ENCODE measurements at places on chromosomes 4 and X. TPM values are rescaled to one million over a fixed set of nuclear protein-coding genes. Genes with fewer than 3 reads are reported as not detected.

DNA sequence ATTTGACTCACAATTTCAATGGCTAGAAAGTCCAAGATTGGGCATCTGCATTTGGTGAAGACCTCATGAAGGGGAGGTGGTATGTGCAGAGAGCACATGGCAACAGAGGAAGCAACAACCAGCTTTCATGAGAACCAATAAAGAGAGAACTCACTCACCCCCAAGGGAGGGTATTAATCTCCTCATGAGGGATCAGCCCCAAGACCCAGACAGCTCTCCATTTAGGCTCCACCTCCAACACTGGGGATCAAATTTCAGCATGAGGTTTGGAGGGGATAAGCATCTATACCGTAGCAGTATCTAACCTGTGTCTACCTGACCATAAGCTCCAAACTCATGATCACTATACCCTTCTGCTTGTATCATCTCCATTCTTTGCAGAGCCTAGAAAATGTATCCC is 9.3 kb upstream of the TBC1D19 start:
- no peak for DNase-seq

GRCh38 chr4:86670298-86670697 is 76.2 kb downstream of the PTPN13 start:
- DNase-seq: no peak

DNA sequence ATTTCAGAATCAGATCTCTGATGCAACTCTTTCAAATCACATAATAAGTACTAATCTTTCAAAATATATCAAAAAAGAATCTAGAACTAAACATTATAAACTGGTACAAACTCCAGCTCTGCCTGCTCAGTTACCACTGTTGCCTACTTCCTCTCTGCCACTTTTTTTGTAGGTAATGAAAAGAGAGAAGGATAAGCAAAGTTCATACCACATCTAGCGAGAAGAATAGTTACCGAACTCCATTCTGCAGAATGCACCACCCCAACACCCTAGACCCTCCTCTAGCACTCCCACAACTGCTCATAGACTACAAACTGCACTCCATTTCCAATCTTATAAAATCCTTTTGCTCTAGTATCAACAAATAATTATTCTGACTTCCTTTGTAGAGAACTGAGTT is 19.7 kb upstream of the LRBA start:
- DNase-seq: no peak

DNA sequence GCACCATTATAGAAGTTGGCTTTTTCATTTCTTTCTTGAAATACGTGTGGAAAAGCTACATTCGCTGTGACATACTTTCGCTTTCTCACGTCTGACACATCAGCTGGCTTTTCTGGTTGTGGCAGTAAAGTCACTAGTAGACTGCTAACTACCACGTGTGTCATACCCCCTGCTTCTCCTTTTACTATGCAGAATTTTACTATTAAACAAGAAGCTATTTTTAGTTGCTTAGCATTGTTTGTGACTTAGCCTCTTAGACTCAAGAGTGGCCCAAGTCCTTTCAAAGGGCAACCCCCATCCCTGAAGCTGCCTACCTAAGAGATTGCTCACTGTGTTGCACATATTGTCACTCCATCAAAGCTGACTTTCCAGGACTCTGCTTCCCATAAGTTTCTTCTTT is 2.1 kb upstream of the IL2 start:
- no peak for DNase-seq

ADH1C gene
- 40.5 TPM for polyA plus RNA-seq

MAGEA1 gene
- not detected for polyA plus RNA-seq

GRCh38 chrX:102546828-102547493 is 30.4 kb upstream of the TMSB15A start:
- no peak for DNase-seq

DNA sequence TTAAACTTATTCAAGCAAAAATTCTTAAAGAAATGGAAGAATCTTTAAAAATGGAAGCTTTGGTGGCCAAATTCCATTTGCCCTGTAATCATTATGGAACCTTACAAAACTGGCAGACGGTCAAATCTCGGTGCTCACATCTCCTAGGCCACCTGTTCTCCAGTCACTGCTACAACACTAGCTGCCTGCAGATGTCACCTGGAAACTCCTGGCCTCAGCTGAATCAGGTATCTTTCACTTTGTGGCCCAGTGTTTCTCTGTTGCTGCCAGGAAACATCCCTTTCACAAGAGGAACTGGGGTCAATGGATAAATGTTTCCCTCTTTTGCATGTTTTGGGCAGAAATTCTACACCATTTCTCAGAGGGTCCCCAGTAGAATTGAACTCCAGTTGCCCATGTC is 4.2 kb upstream of the CXCL3 start:
- DNase-seq: peak; percentile 58

- DNase-seq: no peak
Observed at GRCh38 chr4:124867536-124867935, 155.0 kb upstream of the ANKRD50 start.

PABPC1L2A gene
- 0.06 TPM for polyA plus RNA-seq

DNA sequence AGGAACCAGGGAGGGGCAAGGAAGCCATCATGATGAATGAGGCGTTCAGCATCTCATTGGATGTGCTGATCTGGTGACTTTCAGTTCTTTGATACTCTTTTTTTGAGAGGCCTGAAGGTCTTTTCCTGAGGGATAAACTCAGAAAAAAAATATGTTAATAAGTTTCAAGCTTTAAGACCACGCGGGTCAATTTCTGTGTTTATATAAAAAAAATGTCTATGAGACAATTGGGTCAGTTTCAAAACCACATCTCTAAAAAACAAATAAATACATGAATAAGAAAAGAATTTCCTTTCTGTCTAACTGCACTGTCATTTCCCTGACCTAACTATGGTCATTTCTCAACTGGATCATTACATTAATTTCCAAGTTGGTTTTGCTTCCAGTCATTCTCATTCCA is 62.6 kb downstream of the TRIML1 start:
- no peak for DNase-seq

GRCh38 chrX:153244767-153245166 is 65.7 kb downstream of the MAGEA1 start:
- no peak for DNase-seq

FSTL5 gene
- polyA plus RNA-seq: 7.0 TPM

CT55 gene
- polyA plus RNA-seq: 0.06 TPM

DNA sequence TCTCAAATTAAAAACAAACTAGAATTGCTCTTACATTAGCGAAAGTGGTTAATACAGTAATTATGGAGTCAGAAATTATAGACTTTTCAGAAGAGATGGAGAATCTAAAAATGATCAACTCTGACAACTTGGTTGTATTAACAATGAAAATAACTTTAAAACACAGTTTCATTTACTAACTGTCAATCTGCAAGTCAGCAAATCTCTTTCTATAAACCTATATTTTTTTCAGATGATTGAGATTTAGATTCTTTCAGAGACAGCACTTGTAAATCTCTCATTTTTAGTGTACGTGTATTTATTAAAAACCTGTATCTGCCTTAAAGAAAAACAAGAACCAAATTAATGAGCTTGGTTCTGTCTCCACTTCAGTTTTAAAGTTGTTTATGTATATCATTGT is 311.4 kb downstream of the EPHA5 start:
- DNase-seq: no peak

- no peak for DNase-seq
Observed at GRCh38 chr4:182862921-182863320, 54.3 kb downstream of the DCTD start.

FGG gene
- 40.5 TPM for polyA plus RNA-seq

SMIM10 gene
- 2.8 TPM for polyA plus RNA-seq

ZBED1 gene
- polyA plus RNA-seq: 35.9 TPM

DNA sequence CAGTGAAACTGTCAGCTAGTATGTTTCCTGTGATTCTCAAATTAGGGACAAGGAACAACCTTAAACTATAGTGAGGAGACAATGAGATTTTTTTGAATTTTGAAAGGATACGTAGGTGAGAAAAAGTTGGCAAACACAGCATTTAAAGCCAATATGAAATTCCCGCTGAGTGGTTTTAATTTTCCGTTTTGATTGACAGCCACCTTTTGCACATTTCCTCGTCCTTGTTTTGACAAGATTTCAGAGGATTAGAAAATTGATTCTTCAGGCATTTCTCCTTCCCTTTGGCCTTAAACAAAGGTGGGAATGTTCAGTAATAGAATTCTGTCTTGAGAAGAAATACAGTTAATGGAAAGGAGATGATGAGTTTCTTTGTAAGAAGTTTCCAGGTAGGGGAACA is 52.2 kb downstream of the RAPGEF2 start:
- no peak for DNase-seq

SLC10A6 gene
- polyA plus RNA-seq: 0.16 TPM

SEPSECS gene
- polyA plus RNA-seq: 18.6 TPM

- DNase-seq: no peak
Observed at GRCh38 chrX:48854898-48855297, 19.5 kb upstream of the PCSK1N start.

GRCh38 chr4:149910177-149910576 is 94.5 kb upstream of the IQCM start:
- DNase-seq: no peak
